ENCODE measurements at places on chromosomes 3 and 15.

GRCh38 chr15:45991863-45992262 is 357.0 kb downstream of the SQOR start:
- DNase-seq: no peak

- DNase-seq: no peak
Measured at GRCh38 chr3:110157221-110157620, 819.9 kb upstream of the DPPA4 start.

- DNase-seq: no peak
Measured at GRCh38 chr3:126604691-126605090, 46.0 kb upstream of the C3orf22 start.

DNA sequence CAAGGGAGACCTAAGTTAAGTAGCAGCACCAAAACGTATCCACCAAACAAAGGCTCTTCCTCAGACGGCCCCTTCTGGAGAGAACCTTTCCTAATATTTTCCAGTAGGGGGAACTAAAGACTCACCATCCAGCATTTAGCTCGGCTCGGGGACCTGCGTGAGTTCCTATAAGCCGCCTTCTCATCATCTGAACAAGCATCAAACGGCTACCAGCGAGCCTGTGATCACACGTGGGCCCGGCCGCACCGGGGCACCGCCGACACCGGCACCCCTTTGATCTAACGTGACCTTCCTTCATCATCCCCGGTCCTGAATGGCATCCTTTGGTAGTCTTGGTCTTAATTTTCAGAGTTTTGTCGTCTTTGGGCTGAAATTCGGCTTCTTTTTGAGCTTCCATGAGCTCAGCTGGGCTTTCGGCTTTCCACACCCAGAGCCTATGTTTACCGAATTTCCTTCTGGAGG is 1.4 kb upstream of the ROBO2 start:
- DNase-seq: peak; percentile 81

DNA sequence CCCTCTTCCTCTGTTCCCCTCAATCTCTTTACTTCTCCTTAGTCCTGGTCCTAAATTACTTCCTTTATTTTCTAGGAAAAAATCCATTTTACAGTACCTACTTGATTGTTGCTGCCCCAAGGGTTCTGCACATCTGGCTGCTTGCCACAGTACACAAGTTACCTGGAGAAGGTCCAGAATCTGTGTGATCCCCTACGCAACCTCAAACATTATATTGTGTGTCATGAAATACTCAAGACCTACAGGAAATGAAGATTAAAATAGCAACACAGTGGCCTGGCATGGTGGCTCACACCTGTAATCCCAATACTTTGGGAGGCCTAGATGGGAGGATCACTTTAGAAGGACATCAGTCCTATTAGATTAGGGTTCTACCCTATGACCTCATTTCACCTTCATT is 48.7 kb downstream of the PRKAR2A start:
- DNase-seq: no peak

DNA sequence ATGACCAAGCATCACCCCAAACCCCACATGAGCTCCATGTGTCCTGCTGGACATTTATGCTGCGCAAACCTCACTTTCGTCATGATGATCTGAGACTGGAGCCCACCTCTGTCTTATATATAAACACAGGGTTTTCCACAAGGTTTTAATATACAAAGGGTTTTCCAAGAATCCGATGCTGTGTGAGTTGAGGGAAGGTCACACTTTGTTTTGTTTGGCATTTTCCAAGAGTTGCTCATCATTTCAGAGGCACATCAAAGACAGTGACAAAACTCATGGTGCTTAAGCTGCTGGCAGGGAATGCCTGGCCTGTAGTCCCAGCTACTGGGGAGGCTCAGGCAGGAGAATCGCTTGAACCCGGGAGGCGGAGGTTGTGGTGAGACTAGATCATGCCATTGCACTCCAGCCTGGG is 20.0 kb downstream of the EFCC1 start:
- peak; percentile 41 for DNase-seq

DNA sequence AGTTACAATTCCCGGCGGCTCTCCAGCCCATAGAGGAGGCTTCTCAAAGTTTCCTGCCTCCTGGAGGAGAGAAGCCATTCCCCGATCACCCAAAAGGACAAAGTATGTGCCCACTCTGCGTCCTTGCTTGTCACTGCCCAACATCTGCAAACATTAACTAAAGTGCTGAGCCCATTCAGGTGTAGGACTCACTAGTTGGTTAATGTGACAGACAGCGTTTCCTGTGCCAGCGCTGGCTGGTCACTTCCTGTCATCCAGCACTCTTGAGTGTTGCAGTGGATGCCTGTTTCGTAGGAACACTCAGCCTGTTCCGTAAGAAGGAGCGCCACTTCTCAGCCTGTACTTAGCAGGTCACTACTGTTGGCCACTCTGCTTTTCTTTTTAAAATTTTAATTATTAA is 100.3 kb downstream of the APBA2 start:
- no peak for DNase-seq

DNA sequence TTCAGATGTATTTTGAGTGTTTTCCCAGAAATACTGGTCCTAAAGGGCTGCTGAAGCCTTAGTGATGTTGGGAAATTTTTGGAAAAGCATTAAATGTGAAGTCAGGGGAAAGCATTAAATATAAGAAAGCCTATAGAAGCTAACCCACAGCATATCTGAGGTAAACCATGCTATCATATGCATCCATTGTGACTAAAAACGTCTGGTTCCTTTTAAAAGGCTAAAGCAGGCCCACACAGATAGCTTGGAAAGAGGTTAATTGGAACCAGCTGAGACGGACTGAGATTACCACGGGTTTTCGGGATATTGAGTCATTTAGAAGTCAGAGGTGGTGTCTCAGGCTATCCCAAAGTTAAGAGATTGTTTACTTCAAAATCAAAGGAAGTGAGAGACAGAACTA is 78.2 kb downstream of the CYP19A1 start:
- peak; percentile 77 for DNase-seq

DNA sequence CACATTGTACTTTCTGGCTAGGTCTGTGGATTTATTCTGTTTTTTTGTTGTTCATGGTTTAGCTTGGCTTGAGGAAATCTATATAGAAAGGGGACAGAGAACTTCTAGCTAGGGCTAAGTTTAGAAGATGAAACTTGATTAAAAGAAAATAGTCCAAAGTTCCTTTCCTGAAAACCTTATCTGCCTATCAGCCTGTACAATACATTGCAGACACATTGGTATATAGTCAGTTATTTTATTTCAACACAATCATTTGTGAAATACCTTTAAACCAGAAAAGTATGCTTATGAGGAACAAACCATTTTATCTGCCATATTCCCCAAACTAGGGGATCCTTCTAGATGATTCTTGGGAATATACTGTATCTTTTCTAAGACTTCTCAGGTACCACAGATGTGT is 147.3 kb upstream of the CGNL1 start:
- DNase-seq: no peak

GRCh38 chr3:186427627-186428281 is 65.7 kb upstream of the DGKG start:
- DNase-seq: no peak

- DNase-seq: no peak
Measured at GRCh38 chr3:118226206-118226605, 808.4 kb downstream of the IGSF11 start.

DNA sequence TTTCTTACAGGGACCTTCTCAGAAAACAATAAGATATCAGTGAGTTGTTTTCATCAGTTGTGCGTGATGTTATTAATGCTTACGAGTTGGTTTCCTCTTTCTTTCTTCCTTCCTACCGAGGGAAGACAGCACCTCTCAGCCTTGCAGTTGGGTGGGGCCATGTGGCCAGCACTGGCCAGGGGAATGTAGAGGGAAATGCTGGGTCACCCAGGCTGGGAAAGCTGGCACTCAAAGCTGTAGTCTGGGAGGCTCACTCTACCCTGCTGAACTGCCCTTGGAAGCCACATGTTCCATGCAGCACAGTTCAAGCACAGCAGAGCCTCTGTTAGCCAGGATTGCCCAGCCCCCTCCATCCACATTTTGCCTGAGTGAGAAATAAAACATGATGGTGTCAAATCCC is 10.1 kb upstream of the CHCHD6 start:
- DNase-seq: no peak

DNA sequence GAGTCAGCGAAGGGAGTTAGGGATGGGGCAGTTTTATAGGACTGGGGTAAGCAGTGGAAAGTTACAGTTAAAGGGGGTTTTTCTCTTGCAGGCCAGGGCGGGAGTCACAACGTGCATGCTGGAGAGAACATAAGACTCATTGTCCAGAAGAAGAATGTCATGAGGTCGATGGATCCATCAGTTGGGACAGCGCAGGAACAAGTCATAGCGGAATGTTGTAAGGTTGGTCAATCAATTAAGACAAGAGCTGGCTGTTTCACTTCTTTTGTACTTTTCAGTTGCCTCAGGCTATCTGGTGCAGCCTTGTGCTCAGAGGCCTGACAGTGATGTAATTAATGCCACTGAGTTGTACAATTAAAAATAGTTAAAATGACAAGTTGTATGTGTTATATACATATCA is 165.6 kb downstream of the OCA2 start:
- no peak for DNase-seq

GRCh38 chr3:61699622-61700021 is 138.3 kb downstream of the PTPRG start:
- no peak for DNase-seq
